ENCODE measurements at places on chromosomes 11 and 22.

DNA sequence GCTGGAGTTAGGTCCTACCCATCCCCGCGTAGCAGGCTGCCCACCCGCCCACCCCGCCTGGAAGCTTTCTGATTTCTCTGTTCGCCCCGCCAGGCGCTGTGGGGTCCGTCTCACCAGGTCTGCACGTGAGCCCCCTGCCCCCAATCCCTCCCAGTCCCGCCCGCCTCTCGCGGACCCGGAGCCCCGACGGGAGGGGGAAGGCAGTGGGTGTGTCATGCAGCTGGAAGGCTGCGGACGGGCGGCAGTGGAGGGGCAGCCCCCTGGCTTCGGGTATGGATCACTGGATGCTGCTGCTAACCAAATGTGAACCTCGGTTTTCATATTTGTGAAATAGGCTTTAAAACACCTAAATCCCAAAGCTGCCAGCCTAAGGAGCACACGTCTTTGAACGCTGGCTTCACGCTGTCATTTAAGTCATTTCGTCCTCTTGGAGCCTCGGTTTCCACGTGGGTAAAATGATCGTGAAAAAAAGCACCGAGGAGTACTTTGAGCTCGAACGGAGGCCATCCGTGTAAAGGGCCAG lies 568 bp upstream of the BIK start:
- DNase-seq = no peak

DNA sequence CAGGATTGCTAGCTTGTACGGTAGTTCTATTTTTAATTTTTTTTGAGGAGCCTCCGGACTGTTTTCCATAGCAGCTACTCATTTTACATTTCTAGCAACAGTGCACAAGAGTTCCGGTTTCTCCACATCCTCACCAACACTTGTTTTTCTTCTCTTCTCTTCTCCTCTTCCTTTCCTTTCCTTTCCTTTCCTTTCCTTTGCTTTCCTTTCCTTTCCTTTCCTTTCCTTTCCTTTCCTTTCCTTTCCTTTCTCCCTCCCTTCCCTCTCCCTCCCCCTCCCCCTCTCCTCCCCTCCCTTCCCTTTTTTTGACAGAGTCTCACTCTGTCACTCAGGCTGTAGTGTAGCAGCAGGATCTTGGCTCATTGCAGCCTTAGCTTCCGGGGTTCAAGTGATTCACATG lies 9.3 kb downstream of the WBP2NL start:
- no peak for DNase-seq

DNA sequence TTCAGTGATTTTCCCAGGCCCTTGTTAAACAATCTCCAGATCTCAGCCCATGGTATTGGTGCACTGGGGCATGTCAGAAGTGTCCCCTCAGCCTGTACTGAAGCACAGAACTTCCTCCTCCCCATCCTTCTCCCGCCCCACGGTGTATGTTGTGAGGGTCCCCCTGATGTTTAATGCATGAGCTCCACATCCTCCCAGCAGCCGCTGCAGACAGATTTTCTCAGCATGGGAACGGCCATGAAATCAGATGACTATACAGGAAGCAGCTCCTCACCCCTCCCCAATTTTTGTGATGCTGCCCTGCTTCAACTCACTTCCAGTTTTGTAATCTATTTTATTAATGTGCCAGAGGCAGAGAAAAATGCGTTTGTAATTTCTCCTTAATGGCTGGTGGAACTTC lies 406.0 kb downstream of the MIAT start:
- no peak for DNase-seq

DNA sequence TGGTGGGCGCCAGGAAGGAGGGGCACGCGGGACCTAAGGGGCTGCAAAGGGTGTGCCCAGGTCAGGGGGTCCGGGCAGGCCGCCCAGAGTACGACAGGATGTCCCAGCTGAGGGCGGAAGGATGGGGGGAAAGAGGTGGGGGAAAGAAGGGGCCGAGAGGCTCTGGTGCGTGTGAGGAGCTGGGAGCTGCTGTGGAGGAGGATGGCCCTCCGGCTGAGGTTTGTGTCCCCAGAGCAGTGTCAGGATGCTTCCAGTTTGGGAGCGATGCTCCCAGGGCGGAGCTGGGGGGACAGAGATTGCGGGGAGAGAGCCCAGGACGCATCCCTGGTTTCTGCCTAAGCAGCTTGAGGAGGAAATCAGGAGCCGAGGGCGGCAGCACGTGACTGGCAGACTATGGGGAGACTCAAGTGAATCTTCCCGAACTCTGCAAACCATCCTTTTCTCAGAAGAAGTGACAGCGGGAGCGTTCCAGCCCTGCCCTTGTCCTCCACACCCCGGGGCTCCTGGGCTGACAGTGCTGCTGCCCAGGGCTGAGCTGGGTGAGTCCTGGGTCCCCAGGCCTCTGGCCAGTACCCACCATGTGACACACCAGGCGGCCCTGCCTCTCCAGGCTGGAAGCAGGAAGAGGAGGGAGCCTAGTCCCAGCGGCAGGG lies 19.7 kb upstream of the TTLL12 start:
- DNase-seq = no peak

DNA sequence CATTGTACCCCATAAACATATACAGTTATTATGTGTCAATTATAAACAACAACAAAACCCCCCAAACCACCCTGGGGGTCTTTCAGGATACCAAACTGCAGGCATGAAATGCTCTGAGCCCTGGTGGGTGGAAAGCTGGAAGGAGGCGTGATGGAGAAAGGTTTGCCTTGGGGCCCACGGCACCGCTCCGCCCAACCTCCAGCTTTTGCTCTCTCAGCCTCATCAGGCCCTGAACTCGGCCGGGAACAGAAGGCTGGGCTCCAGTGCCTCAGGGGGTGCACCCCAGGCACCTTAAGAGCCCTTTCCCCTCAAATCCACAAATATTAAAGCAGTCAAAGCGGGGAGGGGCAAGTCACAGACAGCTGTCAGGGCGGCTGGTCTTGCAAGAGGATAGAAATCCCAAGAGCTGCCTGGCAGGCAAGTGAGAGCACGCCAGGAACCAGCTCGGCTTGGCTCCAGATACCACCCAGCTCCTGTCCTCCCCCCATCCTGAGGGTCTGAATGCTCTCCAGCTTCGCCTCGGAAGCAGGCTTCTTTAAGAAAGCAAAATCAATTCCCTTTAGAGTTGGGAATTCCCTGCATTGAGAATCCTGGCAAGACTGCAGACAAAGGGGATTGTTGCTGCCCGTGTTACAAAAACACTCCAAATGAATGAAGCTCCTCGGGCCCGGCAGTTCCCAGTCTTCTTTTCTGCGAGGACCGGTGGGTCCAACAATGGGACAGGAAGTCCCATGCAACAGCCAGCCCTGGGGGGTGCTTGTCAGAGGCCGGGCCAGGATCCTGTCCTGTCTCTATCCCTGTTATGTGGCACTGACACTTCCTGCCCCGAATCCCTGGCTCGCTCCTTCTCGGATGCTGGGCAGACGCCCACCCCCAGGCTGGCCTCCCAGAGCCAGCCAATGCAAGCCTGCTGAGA lies 80.8 kb downstream of the NAT10 start:
- DNase-seq = no peak

DNA sequence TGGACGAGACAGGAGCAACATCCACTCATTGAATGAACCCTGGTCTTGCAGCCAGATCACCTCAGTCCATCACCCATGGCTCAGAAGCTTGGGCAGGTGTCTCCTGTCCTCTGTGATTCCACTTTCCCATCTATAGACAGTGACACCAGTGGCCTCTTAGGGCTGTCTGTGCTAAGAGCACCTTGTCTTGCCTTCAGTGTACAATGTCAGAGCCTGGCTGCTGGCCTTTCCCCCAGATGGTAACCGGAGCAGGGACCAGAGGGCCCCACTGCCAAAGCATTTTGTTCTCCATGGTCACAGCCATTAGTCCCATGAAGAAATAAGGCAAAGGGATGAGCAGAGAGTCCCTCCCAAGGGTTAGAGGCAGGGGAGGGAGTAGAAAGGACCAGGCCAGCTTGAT lies 35.4 kb downstream of the PKNOX2 start:
- no peak for DNase-seq

DNA sequence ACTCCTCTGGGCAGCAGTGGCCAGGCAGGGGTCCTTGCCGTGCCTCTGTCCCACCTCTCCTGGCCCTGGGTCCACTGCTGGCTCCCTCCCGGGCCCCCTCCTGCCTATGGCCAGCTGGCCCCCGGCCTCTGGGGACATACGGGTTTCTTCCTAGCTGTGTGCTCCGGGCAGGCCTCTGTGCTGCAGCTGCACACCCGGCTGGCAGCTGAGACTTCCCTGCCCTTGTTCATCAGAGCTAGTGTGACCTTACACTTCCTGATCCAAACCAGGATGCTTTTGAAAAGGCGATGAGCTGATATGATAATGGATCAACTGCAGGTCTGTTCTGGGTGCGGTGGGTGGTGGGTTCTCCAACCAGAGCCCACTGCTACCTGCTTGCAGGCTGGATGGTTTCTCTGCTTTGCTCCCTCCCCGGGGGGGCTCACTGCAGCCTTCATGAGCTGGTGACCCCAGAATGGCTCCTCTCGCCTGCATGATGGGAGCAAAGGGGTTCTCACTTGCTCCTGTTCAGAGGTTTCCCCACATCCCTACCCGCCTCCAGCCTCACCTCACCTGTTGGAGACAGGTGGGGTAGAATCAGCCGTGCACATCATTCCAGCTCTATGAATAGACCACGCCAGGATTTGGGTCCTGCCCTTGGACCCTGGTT lies 13.3 kb downstream of the B3GAT1 start:
- DNase-seq = no peak

GRCh38 chr22:19871023-19871844 lies 16.6 kb upstream of the GNB1L start:
- DNase-seq = no peak

- DNase-seq = no peak
Observed at GRCh38 chr11:46162700-46163099, 41.4 kb upstream of the PHF21A start.
